Activated T-helper 2 cell treated with anti-CD3 and anti-CD28 coated beads, Interferon-gamma antibody, Interleukin-2, Interleukin-4, amounts not matched to agents 10 μg/mL and 5 μg/mL and 100 μg/mL, durations not matched to agents 14 hours and 24 hours and 36 hours (primary cell): ENCODE measurements at places on chromosomes 5 and 9. TPM values are rescaled to one million over a fixed set of nuclear protein-coding genes. Genes with fewer than 3 reads are reported as not detected.

DNA sequence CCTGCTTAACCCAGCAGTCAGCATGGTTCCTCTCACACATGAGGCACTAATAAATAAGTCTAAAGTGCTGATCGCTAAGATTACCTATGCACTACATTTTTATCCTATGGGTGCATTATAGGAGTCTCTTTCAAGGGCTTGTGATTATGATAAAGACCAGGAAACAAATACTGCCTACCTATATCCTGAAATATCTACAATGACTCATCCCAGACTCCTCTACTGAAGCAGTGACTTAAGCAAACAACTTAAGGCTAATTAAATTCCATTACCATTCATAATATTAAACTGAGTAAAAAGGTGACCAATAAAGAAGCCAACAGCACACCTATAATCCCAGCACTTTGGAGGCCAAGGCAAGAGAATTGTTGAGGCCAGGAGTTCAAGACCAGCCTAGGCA, 338.4 kb downstream of the DNAH5 start:
- H3K4me3 ChIP-seq = no peak overlapping the region
- H3K27me3 ChIP-seq = no peaks in the 10 kb centered on the region
- DNase-seq = no peak
- no peak overlapping the region for H3K27ac ChIP-seq
- H3K4me1 ChIP-seq = no peaks in the 10 kb centered on the region

The RETREG1 gene
- total RNA-seq = 21.9 and 28.0 TPM in 2 replicates

- peaks cover 5% of the 10 kb centered on the region for H3K4me1 ChIP-seq
- no peak overlapping the region for H3K27ac ChIP-seq
- peaks cover 16% of the 10 kb centered on the region for H3K27me3 ChIP-seq
- DNase-seq = no peak
- H3K4me3 ChIP-seq = no peak overlapping the region
Measured at GRCh38 chr5:177967221-177967887, 28.7 kb downstream of the PROP1 start.

- H3K27ac ChIP-seq = no peak overlapping the region
- peaks cover 3% of the 10 kb centered on the region for H3K27me3 ChIP-seq
- no peaks in the 10 kb centered on the region for H3K4me1 ChIP-seq
- H3K36me3 ChIP-seq = no peaks in the 10 kb centered on the region
Measured at GRCh38 chr5:57338868-57339340, 143.7 kb downstream of the ACTBL2 start.
